ENCODE measurements at places on chromosomes 3 and 15. TPM values are rescaled to one million over a fixed set of nuclear protein-coding genes. Genes with fewer than 3 reads are reported as not detected.

Gene ASB14
- total RNA-seq = not detected

Gene PLCH1
- total RNA-seq = 9.6 TPM

Gene LRTM1
- not detected for total RNA-seq

Gene KLHL40
- not detected for total RNA-seq

DNA sequence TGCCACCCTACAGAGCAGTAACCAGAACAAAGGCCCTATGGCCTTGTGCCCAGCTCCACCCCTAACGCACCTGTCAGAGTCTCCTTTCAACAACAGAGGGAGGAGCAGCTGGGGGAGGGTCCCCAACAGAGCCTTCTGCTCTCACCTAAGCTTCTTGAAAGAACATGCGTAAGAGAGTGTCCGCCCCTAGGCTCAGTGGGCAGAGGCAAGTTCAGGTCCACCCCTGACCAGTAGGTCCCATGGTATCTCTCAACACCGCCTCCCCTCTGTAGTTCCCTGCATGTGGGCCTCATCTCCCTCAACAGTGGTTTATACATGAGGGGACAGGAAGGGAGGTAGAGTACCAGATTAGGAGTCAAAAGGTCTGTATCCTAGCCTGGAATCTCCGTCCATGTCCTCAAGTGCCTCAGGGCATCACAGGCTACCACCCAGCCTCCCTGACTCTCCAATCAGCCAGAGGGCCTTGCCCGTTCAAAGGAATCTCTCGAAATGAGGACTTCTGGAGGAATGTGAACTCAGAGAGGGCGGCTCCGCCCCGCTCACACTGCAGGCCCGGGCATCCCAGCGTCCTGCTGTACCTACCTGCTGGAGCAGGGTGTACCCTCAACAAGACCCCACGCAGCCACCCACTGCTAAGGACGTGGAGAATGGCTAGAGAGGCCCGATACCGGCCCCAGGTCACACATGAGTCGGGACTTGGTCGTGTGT lies 680 bp downstream of the POC1A start:
- H3K4me1 ChIP-seq = no peaks in the 10 kb centered on the region
- peak overlapping the region; percentile 76 for H3K4me3 ChIP-seq
- no peak overlapping the region for H3K27ac ChIP-seq
- DNase-seq = peak; percentile 32
- H3K27me3 ChIP-seq = no peaks in the 10 kb centered on the region
- no peaks in the 10 kb centered on the region for H3K36me3 ChIP-seq

- H3K27me3 ChIP-seq = peaks cover 12% of the 10 kb centered on the region
- no peak overlapping the region for H3K27ac ChIP-seq
- H3K36me3 ChIP-seq = no peaks in the 10 kb centered on the region
- H3K4me3 ChIP-seq = no peak overlapping the region
- DNase-seq = no peak
Measured at GRCh38 chr15:70031261-70031660, 66.5 kb downstream of the TLE3 start.

GRCh38 chr15:82543160-82543559 lies 2.9 kb upstream of the RPS17 start:
- no peaks in the 10 kb centered on the region for H3K27me3 ChIP-seq
- no peak overlapping the region for H3K27ac ChIP-seq
- H3K4me3 ChIP-seq = no peak overlapping the region

DNA sequence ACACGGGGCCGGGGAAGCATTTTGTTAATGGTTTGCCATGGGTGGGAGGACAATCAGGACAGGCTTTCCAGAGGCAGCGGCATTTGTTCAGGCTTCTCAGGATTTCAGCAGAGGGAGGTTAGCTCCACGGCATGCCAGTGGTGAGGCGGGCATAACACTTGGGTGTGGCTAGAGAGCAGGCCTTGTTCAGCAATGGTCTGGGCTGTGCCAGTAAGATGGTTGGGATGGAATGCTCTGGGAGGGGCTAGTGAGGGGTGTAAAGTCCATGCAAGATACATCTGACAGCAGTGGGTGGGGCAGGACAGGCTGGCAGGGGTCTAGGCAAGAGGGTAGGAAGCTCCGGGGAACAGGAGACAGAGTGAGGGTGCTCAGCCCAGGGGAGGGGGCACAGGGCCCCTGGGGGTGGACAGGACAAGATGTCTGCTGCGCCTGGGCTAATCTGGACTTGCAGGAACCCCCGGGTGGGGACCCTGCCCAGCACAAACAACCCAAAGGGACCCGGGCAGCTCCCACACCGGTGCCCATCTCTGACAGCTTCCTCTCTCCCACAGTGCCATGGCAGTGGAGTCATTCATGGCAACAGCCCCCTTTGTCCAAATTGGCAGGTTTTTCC lies 8.4 kb downstream of the TMEM43 start:
- no peak overlapping the region for H3K27ac ChIP-seq
- no peak overlapping the region for H3K4me3 ChIP-seq
- DNase-seq = no peak
- no peaks in the 10 kb centered on the region for H3K27me3 ChIP-seq
- peaks cover 1% of the 10 kb centered on the region for H3K4me1 ChIP-seq
- peaks cover 14% of the 10 kb centered on the region for H3K36me3 ChIP-seq

GRCh38 chr3:70256566-70256965 lies 55.9 kb downstream of the MDFIC2 start:
- H3K27me3 ChIP-seq = no peaks in the 10 kb centered on the region
- H3K4me3 ChIP-seq = no peak overlapping the region
- no peak for DNase-seq
- H3K27ac ChIP-seq = no peak overlapping the region

GRCh38 chr3:192332386-192333291 lies 394.7 kb downstream of the FGF12 start:
- no peak for DNase-seq
- H3K36me3 ChIP-seq = no peaks in the 10 kb centered on the region
- no peak overlapping the region for H3K4me3 ChIP-seq
- H3K27me3 ChIP-seq = no peaks in the 10 kb centered on the region
- no peaks in the 10 kb centered on the region for H3K4me1 ChIP-seq

DNA sequence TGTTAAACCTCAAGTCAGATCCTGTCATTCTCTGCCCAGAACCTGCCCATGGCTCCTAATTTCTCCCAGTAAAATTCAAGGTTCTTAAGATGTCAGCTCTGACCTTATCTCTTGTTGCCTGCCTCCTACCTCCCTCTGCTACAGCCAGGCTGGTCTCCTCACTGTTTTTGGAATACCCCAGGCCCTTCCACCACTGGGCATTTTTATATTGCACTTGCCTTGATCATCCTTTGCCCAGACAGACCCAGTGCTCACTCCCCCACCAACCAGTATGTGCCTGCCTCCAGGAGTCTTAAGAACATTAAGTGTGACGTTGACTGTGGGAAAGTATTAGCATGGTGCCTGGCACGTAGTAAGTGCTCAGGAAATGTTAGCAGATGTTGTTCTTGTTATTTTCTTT lies 3.1 kb downstream of the MITF start:
- H3K27me3 ChIP-seq = no peaks in the 10 kb centered on the region
- H3K27ac ChIP-seq = no peak overlapping the region
- no peaks in the 10 kb centered on the region for H3K36me3 ChIP-seq
- no peak for DNase-seq
- H3K4me1 ChIP-seq = no peaks in the 10 kb centered on the region
